ENCODE measurements at places on chromosomes 16 and 17.

GRCh38 chr17:8994319-8994718 lies 27.0 kb upstream of the NTN1 start:
- peak; percentile 61 for DNase-seq

DNA sequence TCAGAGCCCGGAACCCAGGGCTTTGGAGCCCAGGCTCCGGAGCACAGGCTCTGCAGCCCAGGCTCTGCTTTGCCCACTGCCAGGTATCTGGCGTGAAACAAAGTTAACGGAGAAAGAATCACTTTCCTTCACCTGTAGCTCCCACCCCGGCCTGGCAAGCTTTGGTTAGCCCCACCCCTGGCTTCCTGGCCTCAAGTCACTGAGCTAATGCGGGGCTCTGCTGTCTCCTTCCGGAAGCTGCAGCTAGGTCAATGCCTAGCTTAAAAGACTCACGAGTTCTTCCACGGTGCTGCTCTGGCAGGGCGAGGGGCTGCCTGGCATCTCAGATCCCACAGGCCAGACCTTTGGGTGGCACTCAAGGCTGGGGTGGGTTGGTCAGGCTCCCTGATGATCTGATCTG lies 21.1 kb upstream of the SPPL2C start:
- DNase-seq, result peak; percentile 21

GRCh38 chr17:9239793-9240658 lies 218.7 kb downstream of the NTN1 start:
- DNase-seq, result peak; percentile 67

GRCh38 chr17:17021194-17021863 lies 20.9 kb upstream of the MPRIP start:
- DNase-seq, result no peak

DNA sequence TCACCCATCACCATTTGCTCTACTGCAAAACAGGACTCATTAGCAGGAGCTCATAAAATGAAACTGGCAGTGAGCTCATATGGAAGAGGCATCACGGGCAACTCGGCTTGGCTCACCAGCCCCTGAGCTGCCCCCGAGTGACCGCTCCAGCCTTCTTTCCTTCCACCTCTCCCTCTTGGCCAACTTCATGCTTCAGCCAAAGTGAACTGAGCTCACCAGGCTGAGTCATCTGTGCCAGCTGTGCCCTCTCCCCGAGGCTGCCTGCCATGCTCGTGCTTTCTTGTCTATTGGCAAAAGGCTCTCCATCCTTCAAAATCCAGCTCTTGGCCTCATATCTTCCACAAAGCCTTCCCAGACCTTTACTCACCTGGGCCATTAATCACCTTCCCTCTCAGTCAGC lies 391.4 kb downstream of the WWOX start:
- no peak for DNase-seq

DNA sequence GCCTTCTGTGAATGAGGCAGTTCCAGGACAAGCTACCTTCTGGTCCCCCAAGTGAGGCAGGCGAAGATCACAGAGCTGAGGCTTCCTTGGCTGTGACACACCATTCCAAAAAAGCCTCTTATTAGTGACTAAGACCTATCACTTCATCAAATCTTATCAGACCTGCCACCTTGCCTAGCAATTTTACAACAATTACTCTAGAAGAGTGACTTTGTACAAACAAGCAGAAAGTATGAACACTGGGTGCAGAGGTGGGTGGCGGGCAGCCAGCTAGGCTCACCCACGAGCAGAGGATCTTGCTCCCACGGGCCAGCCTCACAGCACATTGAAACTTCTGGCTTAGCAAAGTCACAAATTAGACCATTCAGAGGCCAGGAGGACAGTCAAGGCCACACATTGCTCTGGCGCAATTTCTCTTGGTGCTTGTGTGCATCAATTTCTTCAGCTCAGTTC lies 2.2 kb upstream of the ICAM2 start:
- DNase-seq, result no peak

DNA sequence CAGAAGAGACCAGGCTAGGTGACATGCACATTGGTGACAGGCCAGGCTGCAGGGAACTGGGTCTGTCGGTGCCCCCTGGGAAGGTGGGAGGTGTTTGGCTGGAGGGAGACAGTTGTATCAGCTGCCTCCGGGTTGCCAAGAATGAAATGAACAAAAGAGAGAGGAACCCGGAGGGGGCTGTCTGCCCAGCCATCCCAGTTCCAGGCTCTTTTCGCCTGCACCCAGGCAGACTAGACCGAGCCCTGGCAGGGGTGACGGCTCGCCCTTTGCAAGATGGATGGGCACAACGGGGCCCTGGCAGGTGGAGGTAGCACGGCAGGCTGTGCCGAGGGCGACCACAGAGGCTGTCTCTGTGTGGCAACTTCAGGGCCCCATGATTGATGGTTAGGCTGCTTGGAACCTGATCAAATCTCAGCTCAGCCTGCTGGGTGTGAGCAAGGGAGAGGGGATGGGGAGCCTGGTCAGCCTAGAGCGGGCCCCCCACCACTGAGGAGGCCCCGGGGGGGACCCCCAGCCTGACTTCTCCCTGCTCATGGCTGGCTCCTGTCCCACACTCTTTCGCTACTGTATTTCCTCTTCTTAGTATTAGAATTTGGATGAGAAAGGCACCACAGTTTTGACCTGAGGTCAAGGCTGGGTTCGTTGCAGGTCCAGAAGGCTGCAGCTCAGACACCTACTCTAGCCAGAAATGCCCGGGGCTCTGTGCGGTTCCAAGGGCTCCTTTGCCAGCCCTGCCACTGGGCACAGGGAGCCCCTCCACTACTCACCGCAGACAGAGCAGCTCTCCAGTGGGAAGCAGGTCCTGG lies 118.9 kb upstream of the CHMP6 start:
- no peak for DNase-seq

DNA sequence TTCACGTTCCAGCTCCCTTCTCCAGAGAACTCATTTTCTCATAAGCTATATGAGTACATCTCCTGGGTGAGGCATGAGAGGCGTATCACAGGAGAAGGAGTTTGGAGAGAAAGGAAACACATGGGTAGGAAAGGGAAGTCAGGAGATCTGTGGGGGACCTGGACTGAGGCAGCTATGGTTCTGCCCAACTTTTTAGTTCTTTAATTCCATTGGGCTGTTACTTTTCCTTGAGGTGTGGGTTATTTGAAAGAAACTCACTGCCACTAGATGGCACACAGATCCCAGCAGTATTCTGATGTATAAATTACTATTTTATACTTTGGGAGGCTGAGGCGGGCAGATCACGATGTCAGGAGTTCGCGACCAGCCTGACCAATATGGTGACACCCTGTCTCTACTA lies 63.6 kb downstream of the NUP93 start:
- DNase-seq, result peak; percentile 27

GRCh38 chr16:11836650-11837244 lies 14.6 kb downstream of the RSL1D1 start:
- no peak for DNase-seq

DNA sequence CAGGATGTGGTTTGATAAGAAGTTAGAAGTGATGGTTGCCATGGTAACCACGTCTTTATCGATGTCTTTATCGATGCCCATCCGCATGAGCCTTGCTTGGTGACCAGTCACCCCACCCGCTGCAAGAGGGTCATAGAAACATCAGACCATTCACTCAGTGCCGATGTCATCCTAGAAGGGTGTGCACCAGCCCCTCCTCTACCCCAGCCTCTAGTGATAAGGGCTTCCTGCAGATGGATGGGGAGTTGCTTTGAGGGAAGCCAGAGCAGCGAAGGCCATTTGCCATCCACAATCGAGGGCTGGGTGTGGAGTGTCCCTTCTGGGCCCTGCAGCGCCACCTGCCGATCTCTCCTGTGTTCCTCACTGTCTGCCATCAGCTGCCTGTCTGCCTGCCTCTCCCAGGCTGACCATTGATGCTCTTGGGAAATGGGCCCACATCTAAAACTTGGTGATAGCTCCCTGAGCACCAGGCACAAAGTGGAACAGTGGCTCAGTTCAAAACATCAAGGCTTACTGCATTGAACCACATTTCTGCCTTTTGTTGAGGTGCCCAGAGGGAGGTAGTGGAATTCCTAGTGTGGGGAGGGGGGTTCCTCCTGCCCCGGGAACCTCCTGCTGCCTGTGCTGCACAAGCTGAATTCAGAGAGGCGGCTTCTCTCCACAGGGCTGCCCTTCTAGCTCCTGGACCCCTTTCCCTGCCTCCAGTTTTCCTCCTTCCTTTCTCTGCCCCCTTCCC lies 8.9 kb downstream of the CALB2 start:
- peak; percentile 45 for DNase-seq

DNA sequence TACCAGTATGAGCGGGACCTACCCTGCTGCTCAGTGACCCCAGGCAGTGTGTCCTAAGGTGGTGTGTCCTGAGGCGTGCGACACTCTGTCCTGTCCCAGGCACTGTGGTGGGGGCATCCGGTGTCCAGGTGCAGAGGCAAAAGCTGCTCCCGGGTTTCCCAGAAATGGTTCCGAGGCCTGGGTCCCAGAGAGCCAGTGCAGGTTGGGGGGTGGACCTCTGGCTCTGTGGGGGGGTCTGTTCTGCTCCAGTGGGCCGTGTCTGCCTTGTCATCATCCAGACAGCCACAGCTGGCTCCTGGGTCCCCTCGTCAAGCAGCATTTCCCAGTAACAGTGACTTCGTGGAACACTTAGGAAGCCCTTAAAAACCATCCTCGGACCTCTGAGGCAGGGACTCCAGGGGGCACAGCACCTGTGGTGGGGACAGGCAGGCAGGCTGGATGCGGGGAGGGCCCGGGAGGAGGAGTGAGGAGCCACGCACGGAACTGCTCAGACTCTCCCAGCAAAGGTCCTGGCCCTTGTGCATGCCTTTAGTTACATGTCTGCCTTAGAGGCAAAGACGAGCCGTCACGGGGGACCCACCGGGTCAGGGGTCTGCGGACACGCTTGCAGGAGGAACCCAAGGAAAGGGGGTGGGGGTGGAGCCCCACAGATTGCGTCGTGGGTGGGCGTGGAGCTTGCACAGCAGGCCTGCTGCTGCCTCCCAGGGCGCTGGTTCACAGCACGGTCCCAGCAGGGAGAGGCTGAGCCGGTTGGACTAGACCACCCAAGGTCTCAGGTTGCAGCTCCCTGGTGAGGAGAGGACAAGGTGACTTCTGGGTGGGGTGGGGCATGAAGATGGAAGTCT lies 5.6 kb downstream of the SLC16A3 start:
- DNase-seq, result no peak

DNA sequence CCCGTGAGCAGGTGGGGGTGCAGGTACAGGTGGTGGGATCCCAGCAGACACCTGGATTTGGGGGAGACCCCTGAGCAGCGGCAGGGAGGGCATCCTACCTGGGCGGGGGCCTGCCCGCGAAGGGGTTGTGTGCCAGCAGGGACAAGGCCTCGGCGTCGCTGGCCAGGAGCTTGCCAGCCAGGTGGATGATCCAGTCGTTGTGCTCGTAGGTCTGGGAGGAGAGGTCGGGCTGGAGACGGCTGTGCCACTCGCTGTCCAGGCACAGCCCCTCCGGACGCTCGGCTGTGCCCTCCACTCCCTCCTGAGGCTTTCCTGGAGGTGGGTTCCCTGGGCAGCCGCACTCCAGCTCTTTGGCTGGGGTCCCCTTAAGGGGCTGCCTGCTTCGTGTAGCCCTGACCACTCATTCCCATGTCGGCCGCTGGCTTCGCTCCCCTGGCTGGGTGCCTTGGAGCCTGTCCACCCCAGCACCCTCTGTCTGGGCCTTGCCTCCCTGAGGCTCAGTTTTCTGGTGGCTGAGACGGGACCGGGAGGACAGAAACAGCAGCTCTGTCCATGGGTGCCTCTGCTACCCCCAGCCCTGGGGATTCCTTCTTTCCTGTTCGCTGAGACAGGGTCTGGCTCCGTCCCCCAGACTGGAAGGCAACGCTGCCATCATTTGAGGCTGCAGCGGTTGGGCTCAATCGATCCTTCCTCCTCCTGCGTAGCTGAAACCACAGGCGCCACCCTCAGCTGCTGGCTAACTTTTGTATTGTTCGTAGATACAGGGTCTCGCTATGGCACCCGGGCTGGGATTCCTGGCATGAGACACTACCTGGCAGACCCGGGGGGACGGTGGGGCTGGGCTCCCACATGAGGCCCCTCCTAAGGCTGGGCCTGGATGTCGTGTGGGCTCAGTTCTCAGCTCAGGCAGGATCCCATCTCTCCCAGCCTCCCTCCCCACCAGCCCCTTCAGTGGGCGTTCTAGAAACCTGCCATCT lies 68.6 kb upstream of the GNG13 start:
- no peak for DNase-seq
